Suppressor macrophage treated with lipopolysaccharide for 4 hours (primary cell): ENCODE measurements at places on chromosomes 7 and 10.
A peak's percentile ranks its signal among the peaks of the same experiment; 100 is the strongest.

DNA sequence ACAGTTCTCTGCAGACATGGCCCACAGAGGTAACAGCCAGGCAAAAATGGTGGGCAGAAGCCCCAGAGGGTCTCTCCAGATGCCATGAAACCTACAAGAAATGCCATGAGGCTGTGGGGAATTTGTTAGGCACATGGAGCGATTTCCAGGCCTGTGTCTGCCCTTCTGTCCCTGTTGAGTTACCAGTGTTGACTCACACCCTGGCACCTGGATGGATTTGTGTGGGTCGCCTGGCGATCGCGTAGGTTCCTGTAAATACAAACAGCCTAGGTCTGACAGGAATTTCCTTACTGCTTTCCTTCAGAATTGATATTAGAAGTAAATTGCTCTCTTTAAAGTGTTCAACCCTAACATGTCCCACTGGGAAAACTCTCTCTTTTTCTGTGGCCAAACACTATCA, 164.9 kb upstream of the EEPD1 start:
- DNase-seq = no peak

- DNase-seq = no peak
These were observed 1.4 kb downstream of the GIMAP5 start for GRCh38 chr7:150738591-150739001.

DNA sequence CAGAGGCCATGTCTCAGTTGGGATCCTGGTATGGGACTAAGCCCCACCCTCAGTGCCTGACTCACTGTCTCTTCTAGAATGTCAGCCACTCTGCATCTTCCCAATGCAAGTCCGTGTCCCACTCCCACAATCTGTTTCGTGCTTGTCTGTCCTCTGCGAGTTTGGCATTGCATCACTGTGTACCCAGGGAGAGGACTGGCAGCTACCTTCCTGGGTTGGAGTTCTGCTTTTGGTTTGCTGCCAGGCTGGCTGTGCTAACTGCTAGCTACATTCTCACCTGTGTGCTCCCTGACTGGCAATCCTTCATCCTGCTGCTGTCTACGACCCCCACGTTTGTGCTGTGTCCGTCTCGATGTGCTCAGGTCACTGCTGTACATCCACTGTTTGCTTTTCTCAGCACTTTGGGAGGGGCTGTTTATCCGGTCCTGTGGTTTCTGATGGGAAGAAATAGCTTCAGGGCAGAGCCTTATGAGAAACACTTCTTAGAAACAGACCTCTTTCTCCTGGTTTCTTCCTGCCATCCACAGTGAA, 56.0 kb upstream of the GLI3 start:
- DNase-seq = no peak

GRCh38 chr7:69661342-69661741, 63.1 kb downstream of the AUTS2 start:
- no peak for DNase-seq

DNA sequence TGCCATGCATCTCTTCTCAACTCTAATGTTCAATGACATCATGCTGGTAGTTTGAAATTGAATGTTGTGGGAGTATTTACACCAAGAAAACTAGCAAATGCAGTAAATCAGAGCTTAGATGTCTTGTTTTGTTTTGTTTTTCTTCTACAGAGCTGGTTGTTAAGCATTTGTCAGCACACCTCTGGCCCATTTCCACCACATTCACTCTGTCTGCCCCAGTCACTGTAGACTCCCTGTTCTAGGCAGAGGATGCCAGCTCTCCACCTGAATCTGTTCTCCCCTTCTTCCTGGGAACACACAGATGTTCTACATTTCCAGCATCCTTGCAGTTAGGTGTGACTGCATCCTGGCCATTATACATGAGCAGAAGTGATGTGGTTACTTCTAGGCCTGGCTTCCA, 4.1 kb upstream of the ARHGAP22 start:
- no peak for DNase-seq

DNA sequence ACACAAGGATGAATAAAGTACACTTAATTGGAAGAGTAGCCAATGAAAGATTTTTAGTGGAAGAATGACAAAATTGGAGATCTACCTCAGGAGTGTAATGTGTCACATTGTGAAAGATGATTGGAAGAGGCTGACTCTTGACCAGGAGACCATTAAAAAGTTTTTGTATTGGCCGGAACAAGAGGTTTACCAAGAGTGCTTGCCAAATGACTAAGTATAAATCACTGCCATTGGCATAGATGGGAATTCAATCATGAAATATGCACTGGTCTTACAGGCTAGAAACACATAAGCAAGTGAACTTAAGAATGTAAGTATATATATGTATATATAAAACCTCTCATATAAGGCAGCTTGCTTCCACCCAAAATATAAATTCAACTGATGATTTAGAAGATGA, 58.7 kb upstream of the TFEC start:
- no peak for DNase-seq

DNA sequence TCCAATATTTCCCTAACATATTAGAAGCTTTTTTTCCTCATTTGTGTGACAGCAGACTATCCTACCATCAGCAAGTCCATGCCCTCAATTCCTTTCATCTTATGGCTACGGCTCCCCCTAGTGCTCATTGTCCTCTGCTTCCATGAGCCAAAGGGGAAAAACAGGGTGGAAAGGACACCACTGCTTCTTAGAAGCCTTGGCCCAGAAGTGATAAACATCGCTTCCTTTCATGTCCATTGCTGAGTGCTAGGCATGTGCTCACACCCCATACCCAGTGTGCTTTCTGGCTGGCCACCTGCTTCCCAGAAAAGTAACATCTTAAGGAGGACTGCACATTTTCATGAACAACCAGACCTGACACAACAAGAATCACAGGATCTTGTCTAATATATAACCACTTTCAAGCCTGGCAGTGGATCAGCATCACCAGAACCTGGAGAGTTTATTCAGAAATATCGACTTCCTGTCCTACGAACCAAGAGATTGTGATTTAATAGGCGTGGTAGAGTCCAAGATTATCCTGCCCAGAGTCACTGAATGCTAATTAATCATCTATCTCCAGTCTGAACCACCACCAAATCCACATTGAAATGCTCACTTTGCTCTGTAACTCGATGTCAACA, 650.5 kb upstream of the SORCS1 start:
- peak; percentile 71 for DNase-seq

DNA sequence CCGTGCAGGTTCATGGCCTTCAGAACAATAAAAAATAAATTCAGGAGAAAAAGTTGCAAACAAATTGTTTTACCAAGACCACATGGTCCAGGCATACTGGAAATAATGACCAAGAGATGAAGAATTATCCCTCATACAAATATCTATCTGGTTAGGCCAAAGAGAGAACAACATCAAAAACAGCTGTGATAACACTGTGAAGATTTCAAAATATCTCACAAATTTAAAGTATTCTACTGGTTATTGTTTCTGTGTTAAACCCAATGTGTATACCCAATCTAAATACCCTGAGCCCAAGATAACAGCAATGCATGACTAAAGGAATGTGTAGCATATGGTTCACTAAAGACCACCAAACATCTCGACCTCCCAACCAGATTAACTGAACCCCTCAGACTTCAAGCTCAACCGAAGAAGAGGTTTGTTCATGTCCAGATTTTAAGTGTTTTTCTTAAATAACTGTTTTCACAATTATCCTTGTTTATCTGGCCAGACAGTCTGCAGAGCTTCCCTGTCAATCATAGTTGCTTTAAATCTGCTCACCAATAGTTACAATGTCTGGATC, 10.9 kb downstream of the OR9A2 start:
- DNase-seq = no peak

DNA sequence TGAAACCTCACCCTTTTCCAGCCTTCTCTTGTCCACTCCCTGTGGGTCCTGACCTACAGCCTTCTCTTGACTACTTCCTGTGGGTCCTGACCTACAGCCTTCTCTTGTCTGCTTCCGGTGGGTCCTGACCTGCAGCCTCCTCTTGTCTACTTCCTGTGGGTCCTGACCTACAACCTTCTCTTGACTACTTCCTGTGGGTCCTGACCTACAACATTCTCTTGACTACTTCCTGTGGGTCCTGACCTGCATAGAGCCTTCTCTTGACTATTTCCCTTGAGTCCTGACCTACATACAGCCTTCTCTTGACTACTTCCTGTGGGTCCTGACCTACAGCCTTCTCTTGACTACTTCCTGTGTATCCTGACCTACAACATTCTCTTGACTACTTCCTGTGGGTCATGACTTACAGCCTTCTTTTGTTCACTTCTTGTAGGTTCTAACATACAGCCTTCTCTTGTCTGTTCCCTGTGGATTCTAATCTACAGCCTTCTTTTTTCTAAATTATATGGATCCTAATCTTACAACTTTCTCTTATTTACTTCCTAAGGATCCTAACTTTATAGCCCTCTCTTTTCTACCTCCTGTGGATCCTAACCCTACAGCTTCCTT, 36.5 kb downstream of the C10orf71 start:
- no peak for DNase-seq

DNA sequence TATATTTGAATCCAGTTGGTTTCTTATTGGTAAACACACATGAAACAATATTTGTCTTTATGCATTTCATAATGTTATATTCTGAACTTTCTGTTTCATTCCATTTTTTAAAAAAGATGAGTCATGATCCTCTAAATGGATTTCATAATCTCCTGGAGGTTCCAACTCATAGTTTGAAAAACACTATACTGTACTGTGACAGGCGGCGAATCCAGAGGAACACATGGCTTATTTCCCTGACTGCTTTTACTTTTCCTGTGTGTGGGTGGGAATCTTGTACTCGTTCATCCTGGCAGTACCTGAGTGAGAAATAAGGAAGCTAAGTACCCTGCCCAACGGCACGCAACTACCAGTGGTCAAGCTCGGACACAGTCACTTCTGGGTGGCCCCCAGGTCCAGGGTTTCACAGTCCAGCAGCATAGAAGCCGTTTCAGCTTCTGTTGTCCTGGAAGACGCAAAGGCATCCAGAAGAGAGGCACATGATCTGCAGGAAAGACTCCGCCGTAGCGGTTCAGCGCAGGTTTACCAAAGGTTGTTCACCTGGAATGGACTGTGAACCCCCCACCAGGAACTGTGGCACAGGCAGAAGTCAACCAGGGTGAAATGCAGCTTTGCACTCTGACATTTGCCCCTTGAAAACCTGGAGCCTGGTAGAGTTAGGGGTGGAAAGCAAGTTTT, 117.7 kb downstream of the CCNY start:
- peak; percentile 84 for DNase-seq

GRCh38 chr7:22445853-22446252, 54.1 kb downstream of the STEAP1B start:
- no peak for DNase-seq

GRCh38 chr10:122659126-122659525, 40.5 kb downstream of the C10orf120 start:
- no peak for DNase-seq

- no peak for DNase-seq
These were observed 547.8 kb downstream of the SORCS3 start for GRCh38 chr10:105188737-105189462.

- peak; percentile 83 for DNase-seq
These were observed 24.8 kb downstream of the AGAP3 start for GRCh38 chr7:151110941-151111645.

DNA sequence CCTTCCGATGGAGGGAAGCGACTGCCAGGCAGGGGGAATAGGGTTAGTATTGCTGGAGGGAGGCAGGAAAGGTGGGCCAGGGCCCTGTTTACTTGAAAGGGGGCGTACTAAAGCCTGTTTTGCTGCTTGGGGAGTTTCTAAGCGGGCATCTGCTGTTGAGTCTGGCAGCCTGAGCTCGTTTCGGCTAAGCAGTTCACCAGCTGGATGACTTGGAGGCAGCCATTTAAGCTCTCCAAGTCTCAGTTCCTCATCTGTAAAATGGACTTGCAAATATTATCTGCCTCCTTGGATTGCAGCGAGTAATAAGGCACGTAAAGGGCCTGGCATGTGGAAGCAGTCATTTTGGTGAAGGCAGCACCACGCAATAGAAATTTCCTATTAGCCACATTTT, 44.0 kb downstream of the LDB3 start:
- peak; percentile 22 for DNase-seq

- no peak for DNase-seq
These were observed 8.6 kb upstream of the CACUL1 start for GRCh38 chr10:118763202-118763988.

GRCh38 chr10:12846718-12847117, 154.8 kb downstream of the CCDC3 start:
- DNase-seq = no peak

DNA sequence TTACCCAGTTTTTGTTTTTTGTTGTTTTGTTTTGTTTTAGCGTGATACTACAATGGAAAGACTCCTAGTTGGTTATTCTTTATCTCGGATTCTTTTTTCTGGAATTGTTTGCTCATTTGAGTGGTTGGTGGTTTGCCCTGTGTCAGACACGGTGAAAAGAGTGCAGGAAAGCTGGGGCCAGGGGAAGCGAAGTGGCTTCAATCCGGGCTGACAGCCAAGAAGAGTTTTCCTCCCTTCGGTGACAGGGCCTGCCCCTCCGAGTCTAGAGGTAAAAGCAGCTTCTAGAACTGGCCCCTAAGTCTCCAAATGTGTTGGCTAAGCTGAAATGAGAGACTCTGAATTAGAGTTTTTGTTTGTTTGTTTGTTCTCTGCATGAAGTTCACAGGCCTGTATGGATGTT, 5.7 kb upstream of the AP5Z1 start:
- DNase-seq = no peak

GRCh38 chr10:128296253-128297007, 170.2 kb upstream of the MKI67 start:
- DNase-seq = no peak

DNA sequence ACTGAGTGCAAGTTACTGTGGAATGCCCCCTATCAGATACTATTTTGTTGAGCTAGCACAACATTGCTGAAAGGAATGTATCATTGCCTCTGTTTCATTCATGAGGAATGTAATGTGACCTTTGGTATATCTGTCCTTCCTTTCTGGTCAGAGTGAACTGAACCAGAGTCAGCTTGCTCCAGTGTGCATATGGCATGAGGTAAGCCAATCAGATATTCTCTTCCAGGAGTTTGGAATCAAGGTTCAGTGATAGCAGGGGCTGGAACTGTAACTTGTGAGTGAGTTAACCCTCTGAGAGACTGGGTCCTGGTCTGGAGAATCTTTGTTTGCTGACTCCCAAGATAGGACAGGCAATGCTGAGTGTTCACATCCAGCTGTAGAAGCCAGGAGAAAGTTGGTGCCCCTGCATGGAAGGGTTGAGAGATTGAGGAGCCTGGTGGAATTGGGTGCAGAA, 45.3 kb upstream of the OSBPL3 start:
- no peak for DNase-seq

- DNase-seq = no peak
These were observed 234.7 kb downstream of the SKAP2 start for GRCh38 chr7:26629696-26630095.

GRCh38 chr10:91745090-91745831, 53.0 kb upstream of the TNKS2 start:
- DNase-seq = no peak

- DNase-seq = peak; percentile 34
These were observed 1.6 kb downstream of the AVPI1 start for GRCh38 chr10:97685395-97685958.

GRCh38 chr7:41013117-41013516, 689.8 kb downstream of the INHBA start:
- no peak for DNase-seq
